ENCODE measurements at places on chromosomes 16 and 17.

- DNase-seq: no peak
These were observed 15.0 kb downstream of the TOP2A start for GRCh38 chr17:40402668-40403067.

GRCh38 chr17:48679385-48680096 lies 42.8 kb downstream of the PRAC1 start:
- no peak for DNase-seq

- DNase-seq: no peak
These were observed 19.4 kb downstream of the PSME3IP1 start for GRCh38 chr16:57166451-57166850.

DNA sequence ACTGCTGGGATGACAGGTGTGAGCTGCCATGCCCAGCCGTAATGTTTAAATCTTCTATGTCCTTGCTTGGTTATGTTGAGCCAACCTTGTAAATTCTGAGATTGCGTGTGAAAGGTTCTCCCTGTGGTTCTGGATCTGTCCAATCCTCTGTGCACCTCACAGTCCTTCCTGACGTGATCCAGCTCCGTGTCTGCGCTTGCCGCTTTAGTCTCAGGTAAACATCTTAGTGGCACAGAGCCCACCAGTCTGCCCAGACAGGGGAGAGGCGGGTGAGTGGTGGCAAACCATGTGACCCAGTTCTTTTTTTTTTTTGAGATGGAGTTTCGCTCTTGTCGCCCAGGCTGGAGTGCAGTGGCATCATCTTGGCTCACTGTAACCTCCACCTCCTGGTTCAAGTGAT lies 13.9 kb downstream of the SLC25A10 start:
- DNase-seq: no peak

- DNase-seq: no peak
These were observed 21.6 kb upstream of the SMPD3 start for GRCh38 chr16:68469796-68470460.

DNA sequence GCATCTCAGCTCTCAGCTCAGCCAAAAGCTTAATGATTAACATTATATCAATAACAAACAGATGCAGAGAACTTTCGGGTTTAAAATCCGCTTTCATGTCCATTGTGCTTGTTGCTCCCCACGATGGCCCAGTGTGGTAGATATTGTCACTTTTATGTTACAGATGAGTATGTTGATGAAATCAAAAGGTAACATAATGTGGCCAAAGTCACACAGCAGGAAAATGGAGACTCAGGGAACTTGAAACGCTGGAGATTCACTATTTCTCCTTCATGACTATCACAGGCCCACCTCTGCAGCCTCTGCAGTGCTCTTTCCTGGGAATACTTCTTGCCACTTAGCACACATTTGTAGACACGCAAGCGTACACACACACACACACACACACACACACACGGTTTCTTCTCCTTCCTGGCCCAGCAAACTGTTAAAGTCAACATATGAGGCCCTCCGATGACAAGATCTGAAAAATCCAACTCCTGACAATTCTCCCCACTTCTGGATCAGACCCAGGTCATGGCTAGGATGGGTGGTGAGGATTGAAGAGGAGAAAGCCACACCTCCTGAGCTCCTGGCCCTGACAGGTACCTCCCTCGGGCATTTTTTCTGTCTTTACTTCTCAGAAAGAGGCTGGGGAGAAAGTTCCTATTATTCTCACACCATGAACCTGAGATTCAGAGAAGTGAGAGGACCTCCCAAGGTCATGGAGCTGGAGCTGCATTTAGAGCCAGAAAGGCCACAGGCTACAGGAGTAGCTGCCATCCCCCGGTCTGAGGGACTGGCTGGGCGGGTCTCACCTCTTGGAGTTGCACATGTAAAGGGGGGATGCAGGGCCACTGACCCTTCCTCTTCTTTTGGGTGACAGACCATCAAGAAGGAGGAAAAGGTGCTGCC lies 9.7 kb downstream of the DRC7 start:
- no peak for DNase-seq

GRCh38 chr16:66954097-66954659 lies 6.9 kb upstream of the CES3 start:
- peak; percentile 69 for DNase-seq

Measured in stimulated activated CD4-positive, alpha-beta T cell treated with anti-CD3 and anti-CD28 coated beads, Interleukin-12 subunit alpha, Interleukin-12 subunit beta, amount 100 ng/mL, for 4 hours (primary cell).